ENCODE measurements at places on chromosomes 5 and 9.

DNA sequence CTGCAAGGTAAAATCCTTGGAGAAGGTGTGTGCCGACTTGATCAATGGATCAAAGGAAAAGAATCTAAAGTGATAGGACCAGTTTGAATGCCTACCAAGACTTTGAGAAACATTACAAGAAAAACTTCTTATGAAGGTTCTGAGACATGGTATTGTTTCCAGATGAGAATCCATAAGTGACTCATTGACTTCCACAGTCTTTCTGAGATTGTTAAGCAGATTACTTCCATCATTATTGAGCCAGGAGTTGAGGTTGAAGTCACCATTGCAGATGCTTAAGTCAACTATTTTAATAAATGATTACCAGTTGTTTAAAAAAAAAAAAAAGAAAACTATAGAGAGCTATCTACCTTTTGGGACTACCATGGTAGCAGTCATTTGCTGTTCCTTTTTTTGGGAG lies 7.0 kb downstream of the LNPEP start:
- peak; percentile 70 for DNase-seq

- DNase-seq = no peak
Observed at GRCh38 chr9:95551406-95551805, 34.6 kb upstream of the PTCH1 start.

- DNase-seq = no peak
Observed at GRCh38 chr9:16773617-16774016, 96.9 kb downstream of the BNC2 start.

GRCh38 chr9:110545705-110546104 lies 33.8 kb downstream of the SVEP1 start:
- no peak for DNase-seq

DNA sequence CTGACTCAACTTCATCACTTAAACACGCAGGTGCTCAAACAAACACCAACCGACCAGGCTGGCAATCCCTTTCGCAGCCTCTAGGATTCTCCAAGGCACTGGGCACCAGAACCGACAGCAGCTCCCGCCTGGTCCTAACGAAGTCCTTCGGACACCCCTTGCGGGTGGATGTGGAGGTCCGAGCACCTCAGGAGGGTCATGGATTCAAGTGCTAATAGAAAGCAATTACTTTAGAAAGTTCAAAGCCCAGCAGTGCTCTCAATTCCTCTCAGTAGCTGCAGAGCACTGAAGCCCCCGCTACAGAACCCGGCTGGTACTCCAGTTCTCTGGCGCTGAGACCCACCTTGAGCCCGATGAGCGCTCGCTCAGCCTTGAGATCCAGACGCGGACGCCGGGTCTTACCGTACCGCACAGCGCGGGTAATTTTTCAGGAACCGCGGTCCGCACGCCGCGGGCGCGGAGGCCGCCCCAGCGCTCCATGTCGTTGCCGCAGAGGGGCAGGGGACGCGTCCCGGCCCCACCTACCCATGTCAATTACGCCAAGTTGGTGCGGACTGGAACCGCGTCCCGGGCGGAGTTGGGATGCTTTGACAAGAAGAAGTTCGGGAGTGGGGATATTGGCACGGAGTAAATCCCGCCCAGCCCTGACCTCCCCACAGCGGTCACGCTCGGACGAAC lies 638 bp downstream of the MARCHF3 start:
- DNase-seq = peak; percentile 24

DNA sequence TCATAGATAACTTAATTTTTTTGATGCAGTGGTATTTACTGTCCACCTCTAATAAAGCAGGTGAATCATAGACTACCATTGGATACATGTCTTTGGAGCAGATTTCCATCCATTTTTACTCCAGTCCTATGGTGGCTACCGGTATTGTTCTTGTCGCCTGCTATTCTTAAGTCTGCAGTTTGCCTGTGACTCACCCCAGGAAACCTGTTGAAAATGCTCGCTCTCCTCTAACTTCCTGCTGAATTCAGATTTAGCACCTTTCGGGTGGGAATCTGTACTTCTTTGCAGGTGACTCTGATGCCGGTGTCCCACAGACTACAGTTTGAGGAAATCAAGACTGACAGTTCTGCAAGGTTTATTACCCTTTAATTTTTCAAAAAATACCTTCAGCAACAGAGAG lies 58.8 kb upstream of the DHFR start:
- no peak for DNase-seq

DNA sequence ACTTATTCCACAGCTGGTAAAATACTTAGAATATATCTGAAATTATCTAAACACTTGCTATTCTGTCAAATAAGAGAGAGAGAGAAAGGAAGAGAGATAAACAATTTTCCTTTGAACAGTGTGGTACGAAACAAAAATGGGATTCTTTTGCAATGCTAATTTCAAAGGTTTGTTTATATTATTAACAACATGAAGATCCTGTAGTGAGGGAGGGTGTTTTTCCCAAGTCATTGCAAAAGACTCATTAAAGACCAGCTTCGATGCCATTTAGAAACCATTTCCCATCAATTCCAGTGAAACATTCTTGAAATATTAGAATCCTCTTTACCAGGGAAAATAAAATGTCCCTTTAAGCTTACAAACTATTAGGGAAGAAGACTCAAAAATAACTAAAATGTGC lies 505.4 kb downstream of the SEMA5A start:
- no peak for DNase-seq

DNA sequence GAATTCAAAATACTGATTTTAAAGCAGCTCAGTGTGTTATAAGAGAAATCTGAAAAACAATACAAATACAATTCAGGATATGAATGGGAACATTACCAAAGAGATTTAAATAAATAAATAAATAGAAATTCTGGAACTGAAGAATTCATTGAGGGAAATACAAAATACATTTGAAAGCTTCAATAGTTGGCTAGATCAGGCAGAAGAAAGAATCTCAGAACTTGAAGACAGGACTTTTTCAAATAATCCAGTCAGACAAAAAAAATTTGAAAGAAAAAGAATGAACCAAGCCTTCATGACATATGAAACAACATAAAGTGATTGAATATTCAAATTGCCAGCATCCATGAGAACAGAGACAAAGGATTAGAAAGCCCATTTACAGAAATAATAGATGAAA lies 59.6 kb upstream of the TLX3 start:
- DNase-seq = no peak

GRCh38 chr5:65766781-65767180 lies 44.8 kb downstream of the NLN start:
- DNase-seq = no peak

DNA sequence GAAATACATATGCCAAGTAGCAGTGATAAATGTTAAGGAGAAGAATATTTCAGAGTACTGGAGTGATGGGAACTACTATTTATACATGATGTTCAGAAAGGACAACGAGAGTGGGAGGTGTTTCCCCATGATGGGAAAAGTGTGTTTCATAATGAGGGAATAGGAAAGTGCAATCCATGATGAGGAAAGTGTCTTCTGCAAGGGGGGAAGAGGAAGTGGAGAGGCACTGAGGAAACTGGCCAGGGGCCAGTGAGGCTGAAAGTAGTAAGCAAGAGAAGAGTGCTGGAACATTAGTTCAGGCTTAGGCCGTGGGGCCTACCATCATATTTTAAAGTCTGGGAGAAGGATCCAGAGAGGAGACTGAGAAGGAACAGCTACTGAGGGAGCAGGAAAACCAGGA lies 327.2 kb downstream of the SLF1 start:
- DNase-seq = no peak

DNA sequence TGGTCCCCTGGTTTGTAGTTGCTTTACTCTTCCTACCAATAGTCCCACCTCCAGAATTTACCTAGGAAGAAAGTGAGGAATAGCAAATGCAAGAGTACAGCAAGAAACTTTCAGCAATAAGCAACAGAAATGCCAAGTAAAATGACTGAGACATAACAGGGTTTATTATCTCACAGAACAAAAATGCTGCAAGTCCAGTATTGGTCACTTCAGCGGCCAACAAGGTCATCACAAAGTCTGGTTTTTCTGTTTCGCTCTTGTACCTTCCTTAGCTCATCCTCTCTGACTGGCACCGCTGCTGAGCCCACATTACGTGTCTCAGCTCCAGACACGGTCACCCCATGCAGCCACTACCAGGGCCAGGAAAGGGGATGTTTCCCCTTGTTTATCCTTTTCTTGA lies 82.7 kb downstream of the RFK start:
- no peak for DNase-seq

- no peak for DNase-seq
Observed at GRCh38 chr9:135582966-135583687, 21.6 kb downstream of the PAEP start.

- DNase-seq = no peak
Observed at GRCh38 chr5:32020271-32020670, 153.8 kb downstream of the GOLPH3 start.
